ENCODE measurements at places on chromosomes 12 and 14.

- no peak for DNase-seq
Observed at GRCh38 chr14:65604936-65605335, 192.4 kb downstream of the FUT8 start.

- peak; percentile 14 for DNase-seq
Observed at GRCh38 chr12:62977418-62977817, 42.5 kb upstream of the PPM1H start.

GRCh38 chr14:96922986-96923385 is 125.8 kb downstream of the VRK1 start:
- DNase-seq, result no peak

DNA sequence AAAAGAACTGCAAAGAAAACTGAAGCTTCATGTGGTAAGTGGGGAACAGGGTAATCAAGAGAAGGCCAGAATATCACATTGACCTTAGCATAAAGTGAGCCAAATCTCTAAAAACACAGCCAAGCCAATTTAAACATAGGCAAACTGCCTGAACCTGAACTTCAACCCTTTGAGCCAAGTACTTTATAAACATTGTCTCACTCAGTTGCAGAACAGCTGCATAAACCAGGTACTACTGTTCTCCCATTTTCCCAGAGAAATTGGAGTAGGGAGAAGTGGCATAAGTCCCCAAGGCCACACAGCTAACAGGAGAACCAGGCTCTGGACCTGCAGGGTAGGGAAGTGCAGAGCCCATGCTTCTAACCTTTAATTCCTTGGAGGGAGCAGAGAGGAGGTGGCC is 30.4 kb upstream of the FKBP4 start:
- no peak for DNase-seq

- no peak for DNase-seq
Observed at GRCh38 chr14:54643696-54644176, 76.8 kb downstream of the SAMD4A start.

GRCh38 chr14:69719501-69719951 is 47.4 kb upstream of the SRSF5 start:
- DNase-seq, result peak; percentile 87

GRCh38 chr14:32727832-32728231 is 210.8 kb upstream of the NPAS3 start:
- DNase-seq, result no peak

DNA sequence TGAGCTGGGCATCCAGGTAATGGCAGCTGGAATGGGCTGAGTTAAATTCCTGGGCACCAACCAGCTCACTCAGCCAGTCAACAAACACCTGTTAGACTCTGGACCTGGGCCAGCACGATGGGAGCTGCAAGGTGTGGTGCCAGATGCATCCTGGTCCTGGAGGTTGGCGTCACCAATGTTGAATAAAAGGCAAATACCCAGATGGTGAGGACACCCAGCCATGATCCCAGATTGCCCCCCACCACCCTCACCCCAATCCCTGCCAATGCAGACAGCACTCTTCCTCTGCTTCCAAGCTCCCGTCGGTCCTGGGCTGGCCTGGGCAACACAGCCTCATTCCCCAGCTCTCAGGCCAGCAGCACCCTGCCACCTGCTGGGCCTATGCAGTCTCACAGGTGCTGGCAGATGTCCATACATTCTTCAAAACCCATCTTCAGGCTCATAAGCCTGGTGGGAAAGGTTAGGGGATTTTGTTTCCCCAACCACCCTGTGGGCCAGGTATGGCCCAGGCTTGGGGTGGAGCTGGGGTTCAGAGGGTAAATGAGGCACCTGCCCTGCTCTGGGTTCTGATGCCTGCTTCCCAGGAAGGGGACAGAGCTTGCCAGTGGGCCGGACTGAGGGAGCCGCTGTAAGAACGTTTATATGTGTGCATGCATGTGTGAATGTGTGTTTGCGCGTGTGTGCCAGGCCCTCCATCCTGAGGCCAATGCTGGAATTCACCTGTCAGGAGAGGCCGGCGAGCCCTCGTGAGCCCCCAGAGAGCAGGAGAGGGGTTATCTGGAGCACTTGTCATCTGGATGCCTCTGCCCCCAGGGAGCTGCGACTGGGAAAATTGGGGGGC is 58.0 kb downstream of the LGMN start:
- peak; percentile 51 for DNase-seq

- peak; percentile 48 for DNase-seq
Observed at GRCh38 chr12:87439990-87440827, 589.0 kb downstream of the C12orf50 start.

DNA sequence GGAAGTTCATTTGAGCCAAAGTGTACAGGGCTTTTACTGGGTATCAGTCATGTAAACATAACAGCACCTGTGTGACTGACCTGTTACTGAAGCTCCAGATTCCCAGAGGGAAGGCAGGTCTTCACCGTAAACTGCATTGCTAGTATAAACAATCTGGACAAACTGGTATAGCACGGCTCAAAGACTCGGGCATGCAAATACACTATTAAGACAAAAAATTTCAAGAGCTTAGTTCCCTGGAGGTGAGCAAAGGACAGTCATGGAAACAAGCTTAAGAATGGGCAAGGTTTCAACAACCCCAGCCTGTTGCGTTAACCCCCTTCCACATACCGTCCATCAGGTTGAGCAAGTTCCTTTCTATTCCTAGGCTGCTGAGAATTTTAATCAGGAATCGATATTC is 9.4 kb downstream of the PARP11 start:
- no peak for DNase-seq

GRCh38 chr14:54335569-54336155 is 61.1 kb upstream of the CDKN3 start:
- no peak for DNase-seq

GRCh38 chr12:121827351-121828099 is 23.7 kb downstream of the SETD1B start:
- DNase-seq, result no peak

DNA sequence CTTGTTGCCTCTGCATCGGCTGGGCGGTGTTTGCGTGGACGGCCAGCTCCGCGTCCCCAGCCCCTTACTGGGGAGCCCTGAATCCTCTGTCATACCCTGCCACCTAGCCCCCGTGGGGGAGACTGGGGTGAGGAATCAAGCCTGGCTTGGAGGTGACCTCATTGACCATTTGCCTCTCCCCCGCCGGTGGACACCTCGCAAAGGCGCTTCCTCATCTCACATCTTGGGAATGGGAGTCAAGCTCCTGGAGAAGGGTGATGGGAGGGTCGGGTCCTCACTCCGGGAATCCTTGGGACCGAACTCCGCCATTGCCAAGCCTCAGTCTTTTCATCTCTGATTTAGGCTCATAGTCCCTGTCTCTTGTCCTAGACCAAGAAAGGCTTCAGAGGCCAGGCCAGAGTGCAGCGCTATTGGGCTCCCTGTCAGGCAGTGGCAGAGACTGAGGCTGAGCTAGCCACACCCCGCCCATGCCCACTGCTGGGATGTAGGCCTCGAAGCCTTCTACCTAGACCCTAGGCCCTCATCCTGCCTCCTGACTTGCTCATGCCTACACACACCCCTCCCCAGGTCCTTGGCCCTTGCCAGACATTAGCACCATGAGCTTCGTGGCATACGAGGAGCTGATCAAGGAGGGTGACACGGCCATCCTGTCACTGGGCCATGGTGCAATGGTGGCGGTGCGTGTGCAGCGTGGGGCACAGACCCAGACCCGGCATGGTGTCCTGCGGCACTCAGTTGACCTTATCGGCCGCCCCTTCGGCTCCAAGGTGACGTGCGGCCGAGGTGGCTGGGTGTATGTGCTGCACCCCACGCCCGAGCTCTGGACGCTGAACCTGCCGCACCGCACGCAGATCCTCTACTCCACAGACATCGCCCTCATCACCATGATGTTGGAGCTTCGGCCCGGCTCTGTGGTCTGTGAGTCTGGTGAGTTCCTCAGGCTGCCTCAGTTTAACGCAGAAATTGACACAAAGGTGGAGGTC is 678 bp downstream of the TRMT61A start:
- DNase-seq, result no peak

DNA sequence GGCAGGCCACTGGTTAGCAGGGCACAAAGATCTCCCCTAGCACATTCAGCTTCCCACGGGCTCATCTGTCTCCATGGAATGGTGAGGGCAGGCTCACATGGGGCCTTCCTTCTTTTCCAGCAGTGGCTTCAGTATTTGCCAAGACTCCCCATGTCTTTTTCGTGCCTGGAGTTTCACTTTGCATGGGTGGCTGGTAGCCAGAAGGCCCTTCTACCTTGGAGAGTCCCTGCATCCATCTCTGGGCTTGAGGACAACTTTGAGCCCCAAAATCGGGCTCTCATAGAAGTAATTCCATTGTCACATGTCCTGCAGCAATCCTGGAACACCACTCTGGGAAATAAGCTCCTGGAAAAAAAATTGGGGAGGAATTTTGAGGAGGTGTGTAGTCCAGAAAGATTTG is 42.1 kb downstream of the NFKBIA start:
- DNase-seq, result no peak

- no peak for DNase-seq
Observed at GRCh38 chr14:102424923-102425322, 62.2 kb downstream of the TECPR2 start.

GRCh38 chr14:61954306-61954705 is 192.1 kb downstream of the SNAPC1 start:
- DNase-seq, result no peak

- DNase-seq, result no peak
Observed at GRCh38 chr12:103244596-103244995, 251.2 kb downstream of the C12orf42 start.

- peak; percentile 41 for DNase-seq
Observed at GRCh38 chr14:38255673-38256532, at the start of gene CLEC14A. CLEC14A (minus strand) TSS chr14:38256093; CDS start chr14:38256022, 71 bp downstream.

- peak; percentile 41 for DNase-seq
Observed at GRCh38 chr14:23694949-23695663, 58.9 kb downstream of the DHRS2 start.

GRCh38 chr12:27164330-27165040 is 79.6 kb upstream of the STK38L start:
- DNase-seq, result no peak

- DNase-seq, result no peak
Observed at GRCh38 chr14:98573082-98573481, 698.9 kb downstream of the BCL11B start.

DNA sequence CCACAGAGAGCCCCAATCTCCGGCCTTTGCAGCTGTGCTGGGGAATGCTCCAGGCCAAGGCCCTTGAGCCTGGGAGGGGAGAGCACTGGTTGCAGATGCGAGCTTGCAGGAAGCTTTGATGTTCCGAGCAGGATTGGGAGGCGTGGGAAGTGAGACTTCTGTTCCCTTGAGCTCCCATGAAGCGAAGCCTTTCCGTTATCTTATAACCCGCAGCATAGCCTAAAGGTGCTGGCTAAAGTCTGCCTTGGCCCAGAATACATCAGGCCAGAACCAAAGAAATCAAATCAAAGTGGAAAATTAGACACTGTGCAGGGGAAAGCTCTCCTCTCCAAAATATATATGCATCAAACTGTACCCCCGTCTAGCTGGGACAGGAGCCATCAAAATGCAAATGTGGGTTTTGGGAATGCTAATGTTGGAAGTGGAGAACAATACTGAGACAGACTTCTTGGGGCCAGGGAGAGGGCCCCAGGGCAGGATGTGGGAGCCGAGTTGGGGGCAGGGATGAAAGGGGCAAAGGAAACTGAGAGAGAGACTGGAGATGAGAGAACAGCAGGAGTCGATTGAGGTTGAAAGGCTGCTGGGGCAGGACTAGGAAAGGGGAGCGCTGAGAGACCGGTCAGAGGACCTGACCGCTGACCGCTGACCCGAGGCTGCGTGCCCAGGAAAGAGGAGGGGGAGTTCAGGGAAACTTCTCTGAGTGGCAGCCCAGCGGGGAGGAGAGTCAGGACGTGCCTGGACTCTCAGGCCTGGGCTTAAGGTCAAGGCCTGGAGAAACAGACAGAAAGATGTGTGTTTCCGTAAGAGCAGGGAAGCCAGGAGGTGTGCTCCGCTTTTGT is 152.2 kb upstream of the PARP11 start:
- no peak for DNase-seq

DNA sequence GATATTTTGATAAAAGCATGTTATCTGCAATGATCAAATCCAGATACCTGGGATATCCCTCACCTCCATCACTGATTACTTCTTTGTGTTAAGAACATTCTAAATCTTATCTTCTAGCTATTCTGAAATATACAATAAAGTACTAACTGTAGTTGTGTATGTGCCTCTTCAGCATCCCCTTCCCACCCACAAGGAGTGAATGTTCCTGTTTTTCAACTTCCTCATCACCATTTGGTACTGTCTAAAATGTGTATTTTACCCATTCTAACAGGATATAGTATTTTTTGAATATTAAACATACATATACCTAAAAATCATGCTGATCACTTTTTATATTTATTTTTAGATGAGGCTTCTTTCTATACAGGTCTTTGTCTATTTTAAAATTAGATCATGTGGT is 1252.6 kb downstream of the TMEM121 start:
- no peak for DNase-seq

GRCh38 chr14:37566811-37567371 is 28.2 kb downstream of the FOXA1 start:
- DNase-seq, result no peak

DNA sequence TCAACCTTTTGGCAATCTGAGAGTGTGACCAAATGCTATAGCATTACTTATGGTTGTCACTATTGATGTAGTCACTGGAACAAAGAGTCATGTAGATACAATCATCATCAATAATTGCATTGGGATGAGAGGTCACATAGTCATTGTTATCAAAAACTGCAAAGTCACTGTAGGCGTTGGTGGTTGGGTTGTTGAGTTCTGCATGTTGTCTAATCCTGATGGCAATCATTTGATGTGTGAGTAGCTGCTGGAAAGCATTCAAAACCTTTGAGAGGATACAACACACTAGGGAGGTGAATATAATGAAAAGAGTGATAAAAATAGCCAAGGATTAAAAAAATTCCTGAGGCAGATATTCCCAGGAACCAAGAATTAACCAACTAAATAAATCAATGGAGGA is 214.7 kb upstream of the SYT10 start:
- DNase-seq, result no peak

- no peak for DNase-seq
Observed at GRCh38 chr12:129459886-129460285, 443.9 kb downstream of the TMEM132D start.

DNA sequence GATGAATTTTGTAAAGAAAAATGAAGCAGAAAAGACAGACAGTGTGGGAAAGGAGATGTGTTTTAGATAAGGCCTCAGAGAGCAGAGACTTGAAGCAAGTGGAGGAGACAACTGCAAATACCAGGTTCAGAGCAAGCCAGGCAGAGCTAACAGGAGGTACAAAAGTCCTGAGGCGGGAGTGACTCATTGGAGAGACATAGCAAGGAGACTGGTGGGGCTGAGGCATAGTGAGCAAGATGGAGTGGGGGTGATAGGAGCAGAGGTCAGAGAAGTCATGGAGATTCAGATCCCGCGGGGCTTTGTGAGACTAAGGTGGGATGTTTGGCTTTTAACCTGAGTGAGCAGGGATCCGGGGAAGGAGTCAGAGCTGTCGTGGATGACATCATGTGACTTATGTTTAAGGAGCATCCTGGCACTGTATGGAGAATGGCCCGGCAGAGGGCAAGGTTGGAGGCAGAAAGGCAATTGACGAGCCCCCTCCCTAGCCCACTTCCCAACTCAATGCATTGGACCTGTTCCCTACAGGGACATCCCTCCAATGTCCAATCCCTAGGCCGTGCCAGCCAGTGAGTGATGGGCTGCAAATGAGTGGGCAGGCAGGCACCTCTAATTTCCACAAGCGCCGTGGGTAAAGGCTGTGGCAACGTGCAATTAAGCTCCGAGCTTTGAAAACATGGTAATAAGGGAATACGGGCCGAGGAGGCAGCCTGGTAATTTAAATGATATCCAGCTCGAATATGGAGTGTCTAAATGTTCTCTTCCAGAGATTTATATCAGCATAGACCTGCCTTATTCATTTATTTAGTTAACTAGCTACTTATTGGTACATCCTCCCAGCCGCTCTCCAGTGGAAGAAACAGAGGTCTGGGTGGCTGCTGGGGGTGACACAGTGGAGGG is 206.8 kb upstream of the LHX5 start:
- no peak for DNase-seq
